ENCODE measurements at places on chromosomes 6 and 20.
A peak's percentile ranks its signal among the peaks of the same experiment; 100 is the strongest.

DNA sequence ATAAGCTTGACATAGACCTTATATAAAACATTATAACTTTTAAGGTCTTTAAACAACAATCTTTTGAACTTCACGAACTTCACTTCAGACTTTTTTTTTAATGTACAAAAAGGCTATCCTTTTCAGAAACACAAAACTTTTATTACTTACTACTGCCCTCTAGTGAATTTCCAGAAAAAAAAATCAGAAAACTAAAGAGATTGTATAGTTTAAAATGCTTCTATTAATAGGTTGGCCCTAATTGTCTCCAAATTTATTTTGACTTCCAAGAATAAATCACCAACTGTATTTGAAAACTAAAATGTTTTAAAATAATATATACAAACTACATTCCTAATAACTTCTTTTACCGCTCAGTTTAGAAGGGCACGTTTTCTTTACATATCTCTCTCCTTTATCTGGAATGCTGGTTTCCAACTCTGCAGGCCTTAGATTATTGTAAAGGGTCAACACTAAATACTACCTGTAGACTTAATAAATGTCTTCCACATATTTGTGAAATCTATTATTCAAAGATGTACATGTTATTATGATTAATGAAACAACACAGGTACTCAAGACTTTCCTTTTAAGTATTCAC is 66.8 kb downstream of the LMBRD1 start:
- peak; percentile 16 for DNase-seq

DNA sequence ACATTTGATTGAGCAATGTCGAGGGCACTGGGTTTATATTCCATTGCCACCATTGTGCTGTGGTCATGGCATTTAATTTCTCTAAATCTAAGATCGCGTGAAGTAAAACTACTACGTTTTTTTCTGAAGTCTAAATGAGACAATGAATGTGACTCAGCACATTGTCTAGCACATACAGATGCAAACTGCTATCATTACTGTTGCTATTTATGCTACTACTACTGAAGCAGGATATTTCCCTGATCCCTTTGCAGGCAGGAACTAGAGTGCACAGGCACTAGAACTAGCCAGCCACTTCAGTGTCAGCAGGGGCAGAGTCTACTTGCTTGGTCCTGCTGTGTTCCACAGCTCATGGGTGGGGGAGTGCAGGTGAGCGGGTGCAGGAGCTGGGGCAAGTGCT is 449.7 kb downstream of the CDKAL1 start:
- DNase-seq = no peak

DNA sequence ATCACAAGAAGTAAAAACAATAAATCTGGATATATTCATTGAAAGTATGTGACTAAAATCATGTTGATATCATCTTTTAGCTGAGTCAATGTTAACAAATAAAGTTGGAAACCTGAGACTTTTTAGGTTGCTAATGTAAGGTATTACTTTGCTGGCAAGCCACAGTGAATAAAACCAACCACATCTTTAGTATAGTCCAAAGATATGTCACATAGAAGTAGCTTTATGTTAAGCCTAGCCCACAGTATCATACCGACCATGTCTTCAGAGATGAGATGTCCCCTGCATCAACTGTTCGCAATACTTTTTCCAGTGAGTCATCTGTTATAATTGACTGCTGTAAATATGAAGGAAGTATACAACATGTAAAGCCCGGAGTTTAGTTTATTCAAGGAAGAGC is 107.6 kb upstream of the MCHR2 start:
- DNase-seq = peak; percentile 48

DNA sequence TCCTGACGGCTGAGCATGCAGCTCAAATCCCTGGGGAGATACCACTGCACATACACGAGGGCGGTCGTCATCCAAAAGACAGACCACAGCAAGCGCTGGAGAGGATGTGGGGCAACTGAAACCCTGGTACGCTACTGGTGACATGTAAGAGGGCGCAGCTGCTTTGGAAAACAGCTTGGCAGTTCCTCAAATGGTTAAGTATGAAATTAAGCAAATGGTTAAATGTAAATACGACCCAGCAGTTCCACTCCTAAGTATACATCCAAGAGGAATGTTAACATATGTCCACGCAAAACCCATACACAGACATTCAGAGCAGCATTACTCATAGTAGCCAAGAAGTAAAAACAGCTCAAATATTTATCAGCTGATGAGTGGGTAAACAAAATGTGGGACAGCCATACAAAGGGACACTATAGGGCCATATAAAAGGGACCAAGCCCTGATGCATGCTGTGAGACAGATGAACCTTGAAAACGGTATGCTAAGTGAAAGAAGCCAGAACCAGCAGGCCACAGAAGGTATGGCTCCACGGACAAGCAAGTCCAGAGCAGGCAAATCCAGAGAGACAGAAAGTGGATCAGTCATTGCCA is 38.5 kb downstream of the RIPOR3 start:
- DNase-seq = peak; percentile 73

DNA sequence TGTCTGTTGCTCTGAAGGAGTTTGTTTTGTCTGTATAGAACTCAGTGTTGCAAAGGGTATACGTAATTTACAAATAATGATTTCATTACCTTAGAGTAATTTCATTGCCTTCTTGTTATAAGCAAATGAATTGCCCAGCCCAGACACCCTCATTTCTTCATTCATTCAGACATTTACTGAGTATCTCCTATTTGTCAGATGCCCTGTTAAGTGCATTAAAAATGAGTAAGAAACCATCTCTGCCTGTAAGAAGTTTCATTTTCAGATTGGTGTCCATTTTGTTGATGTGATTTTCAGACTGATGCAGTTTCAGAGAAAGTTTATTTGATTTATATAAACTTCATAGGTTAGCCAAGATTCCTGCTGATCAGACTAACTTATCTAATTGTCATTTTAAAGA is 429.3 kb downstream of the PHF3 start:
- no peak for DNase-seq

DNA sequence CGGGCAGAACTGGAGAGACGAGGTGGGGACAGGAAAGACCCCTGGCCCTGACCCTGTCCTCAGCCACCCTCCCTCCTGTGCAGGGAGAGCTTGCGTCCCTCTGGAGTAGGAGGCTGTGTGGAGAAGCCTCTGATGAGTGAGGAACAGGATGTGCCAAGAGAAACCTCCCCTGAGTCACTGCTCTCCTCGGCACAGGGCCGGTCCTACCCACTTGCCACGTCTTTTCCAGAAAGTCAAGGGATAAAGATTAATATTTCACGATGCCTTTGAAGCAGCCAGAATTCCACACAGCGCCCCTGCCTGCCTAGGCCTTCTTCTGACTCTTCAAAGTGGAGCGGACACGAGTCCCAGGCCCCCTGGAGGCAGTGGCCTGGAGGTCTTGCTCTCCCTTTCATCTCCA is 34.9 kb upstream of the THBS2 start:
- peak; percentile 23 for DNase-seq
